ENCODE measurements at places on chromosomes 1 and 21.

- no peak for DNase-seq
Measured at GRCh38 chr1:221031458-221032203, 152.4 kb downstream of the HLX start.

DNA sequence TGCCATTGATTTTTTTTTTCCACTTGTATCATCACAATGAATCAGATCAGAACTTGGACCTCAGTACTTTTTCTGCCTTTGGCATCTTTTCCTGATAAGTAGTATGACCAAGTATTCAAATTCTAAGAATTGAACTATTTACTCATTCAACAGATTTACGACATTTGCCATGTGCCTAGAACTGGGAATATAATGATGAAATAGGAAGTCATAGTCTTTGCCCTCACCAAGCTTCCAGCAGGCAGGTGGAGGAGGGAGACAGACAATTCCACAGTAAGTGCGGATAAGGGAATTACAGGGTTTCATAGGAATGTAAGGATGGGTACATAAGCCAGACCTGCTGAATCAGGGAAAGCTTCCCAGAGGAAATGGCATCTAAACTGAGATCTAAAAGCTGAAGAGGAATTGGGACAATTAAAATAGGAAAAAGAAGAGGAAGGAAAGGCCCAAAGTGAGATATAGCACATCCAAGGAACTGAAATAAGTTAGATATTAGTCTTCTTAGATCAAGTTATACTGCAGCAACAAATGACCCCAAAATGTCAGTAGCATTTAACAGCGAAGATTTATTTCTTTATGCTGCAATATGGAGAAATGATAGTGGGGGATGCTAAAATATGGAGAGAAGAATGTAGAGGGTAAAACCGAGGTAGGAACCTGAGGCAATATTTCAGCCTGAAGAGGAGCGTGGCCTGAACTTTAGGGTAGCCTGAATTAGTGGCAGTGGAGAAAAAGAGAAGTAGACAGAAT is 5.3 kb upstream of the DDX59 start:
- no peak for DNase-seq

DNA sequence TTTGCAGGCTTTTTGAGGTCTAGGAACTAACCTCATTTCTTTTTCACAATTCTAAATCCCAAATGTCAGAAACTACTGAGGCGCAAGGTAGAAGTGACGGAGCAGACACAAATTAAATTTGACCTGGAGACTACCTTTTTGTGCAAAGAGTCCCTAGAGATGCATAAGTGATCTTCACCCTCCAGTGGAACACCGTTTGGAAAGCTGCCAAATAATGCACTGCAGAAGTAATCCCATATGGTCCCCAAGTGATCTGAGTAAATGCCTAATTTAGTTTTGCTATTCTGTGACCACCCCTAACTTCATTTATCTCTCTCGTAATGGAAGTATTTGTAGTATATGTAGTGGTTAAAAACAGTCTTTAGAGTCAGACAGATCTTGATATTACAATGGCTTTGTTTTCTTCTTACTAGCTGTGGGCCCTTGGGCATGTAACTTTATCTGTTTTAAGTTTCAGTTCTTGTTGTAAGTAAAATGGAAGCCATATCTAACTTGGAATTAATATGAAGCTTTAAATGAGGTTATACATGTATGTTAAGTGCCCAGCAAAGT is 70.4 kb upstream of the IPO9 start:
- peak; percentile 57 for DNase-seq

DNA sequence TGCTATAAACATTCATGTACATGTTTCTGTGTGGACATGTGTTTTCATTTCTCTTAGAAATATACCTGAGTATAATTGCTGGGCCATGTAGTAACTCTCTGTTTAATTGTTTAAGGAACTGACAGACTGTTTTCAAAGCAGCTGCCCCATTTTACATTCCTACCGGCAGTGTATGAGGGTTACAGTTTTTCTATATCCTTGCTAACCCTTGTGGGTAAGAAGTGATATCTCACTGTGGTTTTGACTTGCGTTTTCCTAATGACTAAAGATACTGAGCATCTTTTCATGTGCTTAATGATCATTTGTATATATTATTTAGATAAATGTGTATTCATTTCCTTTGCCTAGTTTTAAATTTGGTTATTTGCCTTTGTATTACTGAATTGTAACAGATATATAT is 81.7 kb downstream of the DNM3 start:
- DNase-seq, result no peak

GRCh38 chr21:45293220-45293725 is 5.6 kb upstream of the POFUT2 start:
- DNase-seq, result no peak

DNA sequence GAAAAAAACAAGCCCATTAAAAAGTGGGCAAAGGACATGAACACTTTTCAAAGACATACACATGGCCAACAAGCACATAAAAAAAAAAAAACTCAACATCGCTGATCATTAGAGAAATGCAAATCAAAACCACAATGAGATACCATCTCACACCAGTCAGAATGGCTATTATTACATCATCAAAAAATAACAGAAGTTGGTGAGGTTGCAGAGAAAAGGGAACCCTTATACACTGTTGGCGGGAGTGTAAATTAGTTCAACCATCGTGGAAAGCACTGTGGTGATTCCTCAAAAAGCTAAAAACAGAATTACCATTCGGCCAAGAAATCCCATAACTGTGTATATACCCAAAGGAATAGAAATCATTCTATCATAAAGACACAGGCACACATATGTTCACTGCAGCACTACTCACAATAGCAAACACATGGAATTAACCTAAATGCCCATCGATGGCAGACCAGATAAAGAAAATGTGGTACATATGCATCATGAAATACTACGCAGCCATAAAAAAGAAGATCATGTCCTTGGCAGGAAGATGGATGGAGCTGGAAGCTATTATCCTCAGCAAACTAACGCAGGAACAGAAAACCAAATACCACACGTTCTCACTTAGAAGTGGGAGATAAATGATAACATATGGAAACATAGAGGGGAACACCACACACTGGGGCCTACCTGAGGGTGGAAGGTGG is 70.1 kb downstream of the INTS7 start:
- no peak for DNase-seq

- no peak for DNase-seq
Measured at GRCh38 chr1:55997536-55997935, 581.8 kb downstream of the PLPP3 start.

DNA sequence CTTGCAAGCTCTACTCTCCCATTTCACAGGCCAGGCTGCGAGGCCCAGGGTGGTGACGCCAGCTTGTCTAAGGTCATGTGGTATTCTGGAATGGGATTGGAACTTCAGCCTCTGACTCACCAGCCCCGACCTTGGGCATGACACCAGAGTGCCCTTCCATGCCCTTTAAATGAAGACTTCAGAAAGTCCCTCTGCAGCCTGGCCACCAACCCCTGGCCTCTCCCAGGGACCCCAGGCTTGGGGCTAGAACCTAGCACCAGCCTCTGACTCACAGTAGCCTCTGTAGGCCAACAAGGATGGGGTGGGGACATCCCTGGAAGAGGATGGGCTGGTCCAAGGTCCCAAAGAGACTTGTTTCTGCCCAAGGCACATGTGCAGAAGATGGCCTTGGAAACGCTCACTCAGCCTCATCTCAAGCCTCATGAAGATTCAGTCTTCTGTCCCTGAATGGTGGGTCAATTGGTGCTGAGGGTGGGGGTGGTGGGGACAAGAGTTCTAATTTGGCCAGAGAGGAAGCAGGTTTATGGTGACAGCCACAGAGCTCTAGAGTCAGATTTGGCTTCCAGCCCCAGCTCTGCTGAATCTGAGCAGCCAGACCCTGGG is 36.1 kb upstream of the RUNX3 start:
- DNase-seq, result no peak
